ENCODE measurements at places on chromosomes 1 and 21.

DNA sequence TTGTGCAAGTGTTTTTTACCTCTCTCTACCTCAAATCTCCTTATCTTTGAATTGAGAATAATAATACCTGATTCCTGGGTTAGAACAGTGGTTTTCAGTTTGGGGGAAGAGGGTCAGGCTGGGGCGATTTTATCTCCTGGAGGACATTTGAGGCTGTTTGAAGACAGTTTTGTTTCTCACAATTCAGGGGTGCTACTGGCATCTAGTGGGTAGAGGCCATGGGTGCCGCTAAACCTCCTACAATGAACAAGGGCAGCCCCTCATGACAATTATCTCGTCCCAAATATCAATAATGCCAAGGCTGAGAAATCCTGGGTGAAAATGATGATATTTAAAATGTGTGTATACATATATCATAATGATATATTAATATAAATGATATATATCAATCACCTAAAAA is 139.1 kb upstream of the USH2A start:
- no peak for DNase-seq

- no peak for DNase-seq
Measured at GRCh38 chr1:4121293-4121684, 221.2 kb upstream of the C1orf174 start.

- DNase-seq = no peak
Measured at GRCh38 chr1:110092991-110093390, 19.3 kb upstream of the UBL4B start.

GRCh38 chr1:1206376-1206965 is at the start of gene TNFRSF18:
Gene TNFRSF18, minus strand, starts transcription at chr1:1206592. Its CDS starts 21 bp downstream, at chr1:1206571.
- DNase-seq = no peak

- DNase-seq = no peak
Measured at GRCh38 chr1:180155182-180155682, 563 bp downstream of the QSOX1 start.

DNA sequence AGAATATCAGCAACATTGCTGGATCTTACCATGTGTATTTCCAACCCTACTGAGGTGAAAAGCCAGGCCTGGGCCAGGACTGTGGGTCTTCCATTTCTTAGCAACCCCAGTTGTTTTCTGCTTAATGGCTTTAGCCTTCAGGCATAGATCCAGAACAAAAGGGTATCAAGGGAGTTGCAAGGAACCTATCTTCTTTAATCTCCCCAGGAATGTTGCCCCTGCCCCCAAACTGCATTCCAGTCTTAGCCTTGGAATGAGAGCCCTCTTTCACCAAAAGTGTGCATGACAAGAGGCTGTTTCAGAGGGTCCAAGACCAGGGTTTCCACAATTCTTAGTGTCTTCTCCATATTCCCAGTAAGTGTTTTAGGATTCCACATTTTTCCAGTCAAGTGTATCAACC is 87.9 kb upstream of the SOX13 start:
- no peak for DNase-seq

DNA sequence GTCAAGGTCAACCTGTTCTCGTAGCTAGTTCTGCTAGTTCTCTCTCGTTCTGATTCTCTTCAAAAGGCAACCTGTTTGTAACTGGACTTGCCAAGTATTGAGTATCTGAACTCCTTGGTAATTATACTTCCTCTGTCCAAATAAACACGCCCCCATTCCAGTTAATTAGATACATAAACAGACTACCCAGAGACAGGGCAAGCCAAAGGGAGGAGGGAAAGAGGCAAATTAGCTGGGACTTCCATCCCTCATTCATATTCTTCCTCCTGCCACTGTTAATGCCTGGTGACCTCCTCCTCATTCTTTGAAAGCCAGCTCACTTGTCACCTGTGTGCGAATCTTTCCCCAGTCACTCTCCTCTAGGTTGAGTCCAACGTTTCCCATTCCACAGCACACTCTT is 62.9 kb downstream of the LPAR3 start:
- DNase-seq = no peak

- no peak for DNase-seq
Measured at GRCh38 chr1:150127868-150128267, 21.8 kb upstream of the PLEKHO1 start.

- no peak for DNase-seq
Measured at GRCh38 chr1:76613886-76614285, 253.4 kb upstream of the ST6GALNAC5 start.

DNA sequence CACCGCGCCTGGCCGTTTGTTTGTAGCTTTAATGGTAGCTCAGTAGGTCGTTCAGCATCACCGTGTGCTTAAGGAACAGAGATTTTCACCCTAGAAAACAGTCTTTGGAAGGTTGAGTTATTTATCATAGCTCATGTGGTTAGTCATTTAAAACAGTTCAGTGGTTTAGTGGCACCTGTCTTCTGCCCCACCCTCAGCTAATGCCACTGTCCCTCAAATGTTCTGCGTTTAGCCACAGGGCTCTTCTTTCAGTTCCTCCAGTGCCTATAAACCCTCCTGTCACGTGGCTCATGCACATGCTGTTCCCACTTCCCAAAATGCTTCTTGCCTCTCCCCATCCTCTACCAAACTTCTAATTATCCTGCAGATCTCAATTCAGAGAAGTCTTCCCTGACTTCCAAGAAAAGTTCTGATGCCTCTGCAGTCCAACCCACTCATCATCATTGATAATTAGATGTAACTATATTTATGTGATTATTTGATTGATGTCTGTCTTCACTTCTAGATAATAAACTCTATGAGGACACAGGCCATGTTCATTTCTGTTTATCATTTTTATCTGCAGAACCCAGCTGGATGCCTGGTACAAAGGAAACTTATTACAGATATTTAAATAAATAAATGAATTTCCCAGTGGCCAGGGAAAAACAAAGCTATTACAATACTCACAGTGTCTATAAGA is 14.4 kb upstream of the DIPK1A start:
- DNase-seq = no peak

- no peak for DNase-seq
Measured at GRCh38 chr1:215669806-215670491, 102.8 kb downstream of the KCTD3 start.

- DNase-seq = no peak
Measured at GRCh38 chr1:210855440-210855839, 278.5 kb downstream of the KCNH1 start.

DNA sequence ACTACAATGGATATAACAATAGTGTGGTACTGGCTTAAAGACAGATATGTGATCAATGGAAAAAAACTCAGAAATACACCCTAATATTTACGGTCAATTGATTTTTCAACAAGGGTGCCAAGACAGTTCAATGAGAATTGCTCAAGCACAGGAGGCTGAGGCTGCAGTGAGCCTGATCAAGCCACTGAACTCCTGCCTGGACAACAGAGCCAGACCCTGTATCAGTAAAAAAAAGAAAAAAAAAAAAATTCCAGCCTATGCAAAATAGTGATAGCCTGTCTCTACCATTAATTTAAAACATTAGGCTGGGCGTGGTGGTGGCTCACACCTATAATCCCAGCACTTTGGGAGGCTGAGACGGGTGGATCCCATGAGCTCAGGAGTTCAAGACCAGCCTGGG is 70.0 kb downstream of the SLC27A3 start:
- no peak for DNase-seq

- no peak for DNase-seq
Measured at GRCh38 chr21:17441370-17441769, 71.5 kb upstream of the CXADR start.

DNA sequence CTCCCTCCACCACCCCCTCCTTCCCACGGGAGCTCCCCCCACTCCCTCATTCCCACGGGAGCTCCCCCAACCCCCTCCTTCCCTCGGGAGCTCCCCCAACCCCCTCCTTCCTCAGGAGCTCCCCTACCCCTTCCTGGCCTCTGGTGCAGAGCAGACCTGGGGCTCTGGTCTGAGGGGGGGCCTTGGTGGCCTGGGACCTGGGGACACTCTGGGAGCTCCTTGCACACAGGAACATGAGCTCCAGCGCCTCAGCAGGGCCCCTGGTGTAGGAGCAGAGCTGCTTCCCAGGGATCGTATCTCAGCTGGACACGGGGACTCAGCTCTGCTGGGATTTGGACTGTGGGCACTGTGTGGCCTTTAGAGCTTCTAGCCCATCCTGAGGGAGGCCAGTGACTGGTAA is 19.7 kb upstream of the PRSS38 start:
- no peak for DNase-seq

DNA sequence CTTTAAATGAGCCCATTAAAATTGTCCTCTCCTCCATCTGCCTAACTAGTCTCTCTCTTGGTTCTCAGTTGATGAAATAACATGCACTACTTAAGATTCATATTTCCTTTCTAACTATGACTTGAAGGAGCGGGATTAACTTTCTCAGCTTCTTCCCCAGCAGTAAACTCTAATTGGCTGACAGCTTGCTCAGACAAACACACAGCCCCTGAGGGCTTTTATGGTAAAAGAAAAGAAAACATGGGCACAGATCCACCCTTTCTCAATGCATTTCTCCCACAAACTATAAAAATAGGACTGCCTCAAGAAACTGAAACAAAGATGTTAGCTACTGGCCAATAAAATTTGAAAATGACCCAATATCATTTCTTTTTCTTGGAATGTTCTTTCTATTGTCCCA is 703.1 kb downstream of the ADGRL2 start:
- no peak for DNase-seq

DNA sequence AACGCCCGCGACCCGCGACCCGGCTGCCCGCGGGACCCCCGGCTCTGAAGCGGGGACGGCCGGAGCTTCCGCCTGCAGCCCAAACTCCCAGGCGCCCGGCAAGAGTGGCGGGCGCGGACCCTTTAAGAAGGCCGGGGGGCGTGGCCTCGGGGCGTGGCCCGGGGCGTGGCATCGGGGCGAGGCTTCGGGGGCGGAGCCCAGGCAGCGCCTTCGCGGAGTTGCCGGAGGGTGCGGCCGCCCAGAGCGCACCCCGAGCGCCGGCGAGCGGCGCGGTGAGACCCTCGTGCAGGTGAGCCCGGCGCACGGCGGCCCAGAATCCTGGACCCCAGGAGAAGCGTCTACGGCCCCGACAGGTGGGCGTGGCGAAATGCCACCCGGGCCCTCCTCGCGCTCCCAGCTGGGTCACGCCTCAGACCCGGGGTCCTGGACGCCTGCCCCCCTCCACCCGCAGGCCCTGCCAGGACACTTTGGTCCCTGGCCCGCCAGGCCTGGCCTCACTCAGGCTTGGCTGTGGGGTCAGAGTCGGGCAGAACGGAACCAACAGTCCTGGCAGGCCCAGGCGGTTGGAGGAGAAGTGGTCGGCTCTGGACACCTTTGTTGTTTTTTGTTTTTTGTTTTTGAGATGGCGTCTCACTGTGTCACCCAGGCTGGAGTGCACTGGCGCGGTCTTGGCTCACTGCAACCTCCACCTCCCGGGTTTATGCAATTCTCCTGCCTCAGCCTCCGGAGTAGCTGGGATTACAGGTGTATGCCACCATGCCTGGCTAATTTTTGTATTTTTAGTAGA is 14.4 kb downstream of the RNF223 start:
- DNase-seq = peak; percentile 91

- no peak for DNase-seq
Measured at GRCh38 chr1:176602388-176603004, 139.5 kb downstream of the PAPPA2 start.
